ENCODE measurements at places on chromosomes 1 and 21.
A peak's percentile ranks its signal among the peaks of the same experiment; 100 is the strongest.

DNA sequence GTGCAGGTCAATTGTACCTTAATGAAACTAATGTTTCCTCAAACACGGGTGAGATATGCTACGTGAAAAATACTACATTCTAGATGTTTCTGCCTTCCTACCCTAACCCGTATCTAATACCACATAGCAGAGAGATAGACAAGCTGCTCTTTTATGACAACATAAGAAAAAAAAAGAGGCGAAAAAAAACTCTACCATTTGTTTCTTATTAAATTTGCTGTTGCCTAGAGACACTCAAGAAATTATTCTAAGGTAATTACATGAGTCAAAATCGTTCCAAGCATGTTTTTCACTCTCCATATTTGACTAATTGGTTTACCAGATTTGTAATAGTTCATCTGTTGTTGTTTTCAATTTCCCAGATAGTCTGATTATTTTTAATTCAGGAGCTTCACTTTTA lies 27.4 kb downstream of the PALMD start:
- DNase-seq, result no peak

DNA sequence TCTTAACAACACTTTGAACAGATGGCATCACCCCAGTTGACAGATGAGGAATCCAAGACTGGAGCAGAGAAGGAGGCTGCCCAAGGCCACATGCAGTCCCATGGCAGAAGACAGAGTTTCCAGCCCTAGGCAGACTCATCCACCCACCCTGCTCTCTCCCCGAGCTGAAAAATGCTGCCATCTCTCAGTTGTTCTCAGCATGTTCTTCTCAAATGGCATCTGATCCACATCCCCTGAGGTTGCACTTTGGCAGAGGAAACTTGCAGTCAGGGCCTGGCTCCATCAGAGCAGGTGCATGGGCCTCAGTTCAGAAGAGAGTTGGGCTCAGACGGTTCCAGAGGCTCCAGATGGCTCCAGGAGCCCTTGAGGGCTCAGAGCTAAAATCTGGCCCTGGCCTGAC lies 709.4 kb downstream of the MATN1 start:
- DNase-seq, result no peak

DNA sequence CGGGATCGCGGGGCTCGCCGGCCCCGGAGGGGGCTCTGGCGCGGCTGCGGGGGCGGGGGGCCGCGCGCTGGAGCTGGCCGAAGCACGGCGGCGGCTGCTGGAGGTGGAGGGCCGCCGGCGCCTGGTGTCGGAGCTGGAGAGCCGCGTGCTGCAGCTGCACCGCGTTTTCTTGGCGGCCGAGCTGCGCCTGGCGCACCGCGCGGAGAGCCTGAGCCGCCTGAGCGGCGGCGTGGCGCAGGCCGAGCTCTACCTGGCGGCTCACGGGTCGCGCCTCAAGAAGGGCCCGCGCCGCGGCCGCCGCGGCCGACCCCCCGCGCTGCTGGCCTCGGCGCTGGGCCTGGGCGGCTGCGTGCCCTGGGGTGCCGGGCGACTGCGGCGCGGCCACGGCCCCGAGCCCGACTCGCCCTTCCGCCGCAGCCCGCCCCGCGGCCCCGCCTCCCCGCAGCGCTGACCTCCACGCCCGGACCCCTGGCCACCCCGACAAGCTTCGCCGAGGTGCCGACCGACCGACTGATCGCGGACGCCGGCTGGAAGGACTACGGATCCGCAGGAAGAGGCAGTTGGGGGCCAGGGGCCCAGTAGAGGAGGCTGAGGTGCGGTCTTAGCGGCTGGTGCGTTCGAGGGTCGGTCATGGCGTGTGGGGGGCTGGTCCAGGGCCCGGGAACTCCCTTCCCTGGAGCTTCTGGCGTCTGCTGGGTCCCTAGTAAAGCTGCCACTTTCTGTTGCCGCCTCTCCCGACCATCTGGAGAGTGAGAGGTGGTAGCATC lies 711 bp downstream of the TRNP1 start:
- DNase-seq, result peak; percentile 53

- DNase-seq, result peak; percentile 76
Observed at GRCh38 chr1:243523766-243524165, 267.9 kb downstream of the SDCCAG8 start.

- DNase-seq, result no peak
Observed at GRCh38 chr1:72221811-72222210, 60.5 kb downstream of the NEGR1 start.
